ENCODE measurements at places on chromosomes 7 and 10. TPM values are rescaled to one million over a fixed set of nuclear protein-coding genes. Genes with fewer than 3 reads are reported as not detected.

DNA sequence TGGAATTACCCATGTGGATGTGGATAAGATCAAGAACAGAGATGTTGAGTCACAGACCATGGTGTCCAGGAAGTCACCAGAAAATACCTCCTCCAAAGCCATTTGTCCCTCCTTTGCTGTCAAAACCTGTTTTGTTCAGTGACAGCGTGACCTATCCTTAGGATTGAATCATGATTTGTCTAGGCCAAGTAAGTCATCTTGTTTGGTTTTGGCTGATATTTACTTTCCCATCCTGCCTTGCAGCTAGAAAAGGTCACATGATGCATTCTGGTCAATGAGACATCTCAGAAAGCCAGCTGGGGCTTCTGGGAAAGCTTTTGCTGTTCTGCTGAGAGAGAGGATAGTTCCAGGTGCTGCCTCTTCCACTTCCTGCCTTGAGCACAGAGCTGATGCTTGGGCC lies 225.3 kb upstream of the ZMIZ1 start:
- no peak for DNase-seq

DNA sequence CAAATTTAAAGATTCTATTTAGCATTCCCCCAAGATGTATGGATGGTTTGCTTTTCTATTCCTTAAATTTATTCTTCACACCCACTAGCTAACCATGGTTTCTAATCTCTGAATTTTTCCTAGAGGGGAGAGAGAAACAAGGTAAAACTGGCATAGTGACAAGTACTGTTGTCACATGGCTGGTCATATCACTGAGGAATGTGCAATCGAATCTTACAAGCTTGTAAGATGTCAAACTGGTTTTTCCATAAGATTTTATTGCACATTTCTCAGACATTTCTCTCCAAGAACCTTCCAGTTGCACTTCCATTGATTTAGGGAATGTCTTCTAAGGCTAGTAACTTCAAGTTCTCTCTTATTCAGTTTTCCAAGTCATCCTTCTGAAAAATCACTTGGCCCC lies 89.8 kb downstream of the MBL2 start:
- no peak for DNase-seq

- DNase-seq = no peak
Observed at GRCh38 chr7:6530626-6531491, 20.4 kb downstream of the GRID2IP start.

DNA sequence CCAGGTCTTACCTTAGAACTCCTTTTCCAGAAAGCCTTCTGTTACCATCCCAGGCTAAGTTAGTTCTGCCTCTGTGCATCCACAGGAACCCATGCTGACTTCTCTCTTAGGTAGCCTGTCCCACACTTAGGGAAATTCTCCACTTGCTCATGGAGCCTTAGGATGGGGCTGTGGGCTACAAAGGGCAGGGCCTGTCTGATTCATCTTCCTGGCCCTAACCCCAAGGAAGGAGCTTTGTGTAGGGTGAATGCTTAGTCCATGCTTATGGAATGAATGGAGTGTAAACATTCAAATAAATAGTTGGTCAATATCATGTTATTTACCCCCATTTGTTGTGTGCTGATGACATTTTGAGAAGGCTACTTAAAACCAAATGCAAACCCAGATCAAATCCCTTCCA lies 54.7 kb downstream of the EMX2 start:
- DNase-seq = no peak

DNA sequence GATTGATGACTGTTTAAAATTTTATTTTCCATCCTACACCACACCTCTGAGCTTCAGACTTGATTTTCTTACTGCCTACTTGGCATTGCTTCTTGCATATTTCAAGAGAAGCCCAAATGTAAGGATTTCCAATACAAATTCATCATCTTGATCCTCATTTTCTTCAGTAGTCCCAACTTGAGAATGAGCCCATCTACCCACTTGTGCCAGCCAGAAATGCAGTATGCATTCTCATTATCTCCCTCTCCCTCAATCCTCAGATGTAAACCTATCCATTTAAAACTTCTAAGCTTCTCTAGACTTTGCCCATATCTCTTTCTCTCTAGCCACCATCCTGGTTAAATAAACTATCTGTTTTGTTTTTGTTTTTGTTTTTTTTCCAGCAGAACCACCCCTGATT lies 22.4 kb upstream of the EGFR start:
- no peak for DNase-seq

GRCh38 chr7:93055543-93056107 lies 62.2 kb downstream of the SAMD9 start:
- DNase-seq = peak; percentile 36

- DNase-seq = no peak
Observed at GRCh38 chr7:9217204-9217603, 783.8 kb downstream of the NXPH1 start.

Gene CYP2C19
- total RNA-seq = not detected

Gene PPP1R3A
- total RNA-seq = not detected

Gene SPDYE1
- not detected for total RNA-seq

Gene MKX
- total RNA-seq = not detected

Gene SUGCT
- 13.1 TPM for total RNA-seq

Gene FKBP6
- not detected for total RNA-seq

Gene ZNF783
- 6.9 TPM for total RNA-seq
